Right atrium auricular region (tissue), 2 donors: ENCODE measurements at places on chromosomes 5 and 9. TPM values are rescaled to one million over a fixed set of nuclear protein-coding genes. Genes with fewer than 3 reads are reported as not detected.

Gene HAVCR2
- 1.8 TPM for total RNA-seq

Gene NPDC1
- 49.7 TPM for total RNA-seq

Gene EPB41L4A
- total RNA-seq: 13.8 TPM

Gene MZB1
- total RNA-seq: 1.3 TPM

GRCh38 chr9:106708475-106709146 is 154.4 kb upstream of the ZNF462 start:
- H3K27ac ChIP-seq: peak overlapping the region; percentile 16
- H3K36me3 ChIP-seq: no peaks in the 10 kb centered on the region
- no peak overlapping the region for H3K4me3 ChIP-seq
- no peak for DNase-seq

- H3K27me3 ChIP-seq: no peaks in the 10 kb centered on the region
- no peaks in the 10 kb centered on the region for H3K36me3 ChIP-seq
- no peak overlapping the region for H3K4me3 ChIP-seq
- peaks cover 13% of the 10 kb centered on the region for H3K4me1 ChIP-seq
- no peak for DNase-seq
These were observed 65.4 kb downstream of the RNF130 start for GRCh38 chr5:180006141-180006540.

- H3K27ac ChIP-seq: peak overlapping the region; percentile 41
- DNase-seq: no peak
- H3K4me3 ChIP-seq: no peak overlapping the region
- H3K27me3 ChIP-seq: no peaks in the 10 kb centered on the region
These were observed 26.7 kb downstream of the EBF1 start for GRCh38 chr5:159073026-159073425.

DNA sequence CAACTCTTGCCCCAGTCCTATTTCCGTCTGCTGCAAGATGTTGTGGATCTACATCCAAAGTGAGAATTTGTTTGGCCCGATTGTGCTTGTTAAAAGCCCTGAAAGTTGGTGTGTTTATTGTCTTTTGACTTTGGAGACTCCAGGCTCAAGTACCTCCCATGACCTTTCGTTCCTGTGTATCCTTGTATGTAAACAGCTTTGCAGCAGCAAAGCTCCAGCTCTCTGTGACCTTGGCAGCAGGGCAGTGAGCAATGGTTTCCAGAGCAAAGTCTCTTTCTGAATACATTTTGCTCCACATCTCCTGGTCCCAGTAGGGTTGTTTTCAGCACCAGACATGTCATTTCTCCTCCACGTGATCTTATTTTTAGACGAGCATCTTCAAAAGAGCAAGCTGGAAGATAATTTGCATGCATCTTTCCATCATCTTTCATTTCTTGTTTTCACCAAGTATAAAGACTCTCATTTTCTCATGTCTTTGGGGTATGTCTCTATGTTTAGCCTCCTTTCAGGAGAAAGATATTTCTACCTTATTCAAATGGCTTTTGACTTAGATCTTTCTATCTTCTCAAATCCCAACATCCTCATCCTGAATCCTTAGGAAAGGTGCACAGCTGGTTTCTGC is 68.1 kb upstream of the ERCC6L2 start:
- no peak for DNase-seq
- no peaks in the 10 kb centered on the region for H3K36me3 ChIP-seq
- H3K27ac ChIP-seq: no peak overlapping the region
- no peak overlapping the region for H3K4me3 ChIP-seq

DNA sequence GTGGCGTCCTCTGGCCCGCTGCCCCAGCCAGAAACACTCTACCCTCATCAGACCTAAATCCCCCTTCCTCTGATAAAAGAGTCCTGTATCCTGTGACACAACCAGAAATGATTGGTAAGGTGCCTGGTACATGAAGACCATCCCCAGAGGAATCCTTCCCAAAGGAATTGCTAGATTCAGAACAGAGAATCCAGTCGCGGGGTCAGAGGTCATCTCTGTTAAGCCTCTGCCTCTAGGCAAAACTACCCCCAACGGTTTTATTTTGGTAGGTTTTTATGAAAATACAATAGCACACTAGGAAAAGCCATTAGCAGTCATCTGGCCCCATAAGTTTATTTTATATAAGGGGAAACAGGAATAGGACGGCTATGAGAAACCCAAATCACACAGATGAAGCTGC is 102.4 kb upstream of the HAND1 start:
- no peak overlapping the region for H3K4me3 ChIP-seq
- no peaks in the 10 kb centered on the region for H3K36me3 ChIP-seq
- DNase-seq: no peak
- no peak overlapping the region for H3K27ac ChIP-seq
- no peaks in the 10 kb centered on the region for H3K27me3 ChIP-seq

DNA sequence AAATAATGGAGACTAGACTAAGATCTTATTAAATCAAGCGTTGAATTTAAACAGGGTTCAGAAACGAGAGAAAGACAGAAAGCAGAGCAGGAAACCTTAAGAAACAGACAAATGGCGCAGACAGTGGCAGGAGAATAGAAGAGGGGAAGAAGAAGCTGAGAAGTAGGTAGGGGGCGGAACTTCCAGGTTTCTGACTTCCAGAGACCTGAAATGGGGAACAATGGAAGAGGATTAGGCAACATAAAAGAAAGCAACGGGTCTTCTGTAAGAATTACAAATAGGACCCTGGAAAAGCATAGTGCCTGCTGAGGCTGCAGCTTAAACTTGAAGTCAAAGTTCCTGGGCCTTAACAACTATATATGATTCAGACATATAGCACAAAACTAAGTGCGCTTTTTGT is 101.7 kb downstream of the BNC2 start:
- no peaks in the 10 kb centered on the region for H3K36me3 ChIP-seq
- H3K27me3 ChIP-seq: no peaks in the 10 kb centered on the region
- no peaks in the 10 kb centered on the region for H3K4me1 ChIP-seq
- no peak overlapping the region for H3K27ac ChIP-seq
